Caudate nucleus (tissue), 63 donors: ENCODE measurements at places on chromosomes 16 and 17.
A peak's percentile ranks its signal among the peaks of the same experiment; 100 is the strongest.

DNA sequence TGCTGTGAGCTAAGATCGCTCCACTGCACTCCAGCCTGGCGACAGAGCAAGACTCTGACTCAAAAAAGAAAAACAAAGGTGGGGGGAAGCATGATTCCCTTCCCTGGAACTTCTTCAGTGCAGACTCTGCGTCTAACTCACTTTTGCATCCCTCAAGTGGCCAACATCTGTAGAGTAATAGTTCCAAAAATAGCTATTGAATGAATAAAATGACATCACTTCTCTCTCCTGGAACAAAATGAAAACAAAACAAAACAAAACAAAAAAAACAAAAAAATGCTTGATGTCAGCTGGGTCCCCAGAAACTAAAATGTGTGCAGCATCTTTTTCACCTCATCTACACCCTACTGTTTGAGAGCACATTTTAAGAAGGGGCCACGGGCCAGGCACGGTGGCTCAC is 197.7 kb upstream of the NOG start:
- DNase-seq = no peak

- DNase-seq = no peak
Observed at GRCh38 chr17:78428025-78428575, 49.7 kb downstream of the PGS1 start.

GRCh38 chr17:58305626-58306025 is 23.0 kb downstream of the TSPOAP1 start:
- DNase-seq = no peak

DNA sequence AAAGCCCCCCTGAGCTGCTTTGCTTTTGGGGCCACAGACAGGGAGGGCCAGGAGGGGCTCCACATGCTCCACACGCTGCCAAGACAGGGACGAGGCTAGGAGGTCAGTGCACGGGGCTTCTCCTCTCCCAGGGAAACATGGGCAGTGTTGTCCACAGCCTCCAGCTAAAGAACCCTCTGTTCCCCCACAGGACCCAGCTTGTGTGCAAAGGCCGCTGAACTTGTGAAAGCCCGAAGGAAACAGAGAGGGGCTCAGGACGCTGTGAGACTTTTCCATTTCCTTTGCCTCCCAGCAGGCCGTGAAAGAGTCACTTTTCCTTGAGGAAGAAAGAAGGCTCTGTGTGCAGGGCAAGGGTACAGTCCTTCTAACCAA is 9.7 kb downstream of the CDRT4 start:
- DNase-seq = no peak

GRCh38 chr17:73976147-73976546 is 227.3 kb upstream of the RPL38 start:
- DNase-seq = no peak

GRCh38 chr16:23508589-23509440 is 1.5 kb downstream of the GGA2 start:
- peak; percentile 18 for DNase-seq

DNA sequence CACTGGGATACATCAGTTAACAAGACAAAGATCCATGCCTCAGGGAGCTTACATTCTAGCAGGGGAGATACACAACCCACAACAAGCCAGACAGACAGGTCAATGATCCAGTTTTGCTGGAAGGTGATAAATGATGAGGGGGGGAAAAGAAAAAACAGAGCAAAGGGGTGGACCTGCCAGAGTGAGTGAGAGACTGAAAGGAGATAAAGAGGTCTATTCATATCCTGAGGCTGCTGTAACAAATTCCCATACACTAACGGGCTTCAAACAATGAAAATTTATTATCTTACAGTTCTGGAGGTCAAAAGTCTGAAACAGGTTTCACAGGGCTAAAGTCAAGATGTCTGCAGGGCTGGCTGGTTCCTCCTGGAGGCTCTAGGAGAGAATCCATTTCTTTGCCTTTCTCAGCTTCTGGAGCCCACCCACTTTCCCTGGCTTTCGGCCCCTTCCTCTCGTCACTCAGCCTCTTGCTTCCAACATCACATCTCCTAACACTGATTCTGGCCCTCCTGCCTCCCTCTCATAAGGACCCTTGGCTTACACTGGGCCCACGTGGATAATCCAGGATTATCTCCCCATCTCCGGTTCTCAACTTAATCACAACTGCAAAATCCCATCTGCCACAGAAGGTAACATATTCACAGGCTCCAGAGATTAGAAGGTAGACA is 81.5 kb downstream of the GAS7 start:
- DNase-seq = no peak

- DNase-seq = no peak
Observed at GRCh38 chr17:58283674-58284612, 3.2 kb upstream of the MPO start.

GRCh38 chr16:30368792-30369090 is 1.6 kb downstream of the TBC1D10B start:
- DNase-seq = no peak

DNA sequence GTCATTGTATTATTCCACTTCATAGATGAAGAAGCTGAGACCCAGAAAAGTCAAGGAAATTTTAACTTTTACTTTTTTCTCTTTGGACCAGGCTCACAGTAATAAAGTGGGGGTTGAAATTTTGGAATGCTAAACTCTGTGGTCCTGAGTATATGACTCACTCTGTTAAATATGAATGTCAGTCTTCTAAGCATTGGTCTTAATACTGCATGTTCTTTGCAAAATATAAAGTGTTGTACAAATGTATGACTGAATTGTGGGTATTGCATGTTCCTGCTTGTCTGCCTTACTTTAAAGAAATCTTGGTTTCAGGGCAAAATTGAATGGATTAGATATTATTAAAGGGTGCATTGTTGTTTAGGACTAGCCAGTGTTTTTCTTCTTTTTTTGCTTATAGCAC is 950.8 kb upstream of the GOT2 start:
- no peak for DNase-seq

DNA sequence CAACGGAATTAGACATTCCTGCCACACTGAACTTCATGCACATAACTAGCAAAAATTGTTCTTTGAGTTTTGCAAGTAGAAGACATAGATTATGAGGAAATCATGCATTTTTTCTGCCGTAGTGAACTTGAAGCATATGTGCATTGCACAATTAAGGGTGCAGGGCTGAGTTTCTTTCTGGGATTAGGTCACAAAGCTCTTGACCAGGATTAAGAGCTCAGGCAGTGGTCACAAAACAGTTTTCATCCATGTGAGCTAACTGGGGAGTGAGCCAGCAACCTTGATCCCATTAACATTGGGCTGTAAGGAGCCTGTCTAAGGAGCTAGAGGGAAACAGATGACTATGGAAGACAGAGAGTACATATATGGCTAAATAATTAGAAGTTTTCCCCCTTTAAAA is 143.7 kb downstream of the PMP22 start:
- no peak for DNase-seq

DNA sequence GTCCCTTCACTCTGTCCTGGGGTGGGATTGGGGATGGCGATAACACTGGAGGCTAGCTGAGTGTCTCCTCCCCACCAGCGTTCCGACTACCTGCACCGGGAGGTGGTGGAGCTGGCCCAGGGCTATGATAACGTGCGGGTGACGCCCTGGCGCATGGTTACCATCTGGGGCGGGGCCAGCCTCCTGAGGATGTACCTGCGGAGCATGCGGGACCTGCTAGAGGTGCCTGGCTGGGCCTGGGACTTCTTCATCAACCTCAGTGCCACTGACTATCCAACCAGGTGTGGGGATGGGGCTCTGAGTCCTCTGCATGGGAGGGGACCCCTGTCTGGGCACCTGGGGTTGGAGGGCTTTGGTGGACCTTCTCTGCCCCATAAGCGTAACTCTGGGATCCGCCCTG is 8.8 kb downstream of the XYLT2 start:
- no peak for DNase-seq

DNA sequence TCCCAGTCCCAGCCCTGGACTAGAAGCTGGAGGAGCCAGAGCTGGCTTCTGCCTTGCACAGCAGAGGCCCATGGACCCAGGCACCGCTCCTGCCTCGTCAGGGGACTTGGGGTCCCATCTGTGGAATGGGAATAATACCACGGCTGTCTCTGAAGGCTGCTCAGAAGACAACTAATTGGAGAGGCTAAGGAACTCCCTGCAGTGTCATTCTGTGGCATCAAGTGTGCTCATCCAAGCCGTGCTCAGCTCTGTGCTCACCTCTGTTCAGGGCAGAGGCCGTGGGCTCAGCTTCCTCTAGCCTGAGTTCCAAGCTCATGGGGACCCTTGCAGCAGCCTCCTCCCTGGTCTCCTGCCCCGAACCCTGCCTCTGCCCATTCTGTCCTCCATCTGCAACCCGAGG is 31.8 kb downstream of the BEAN1 start:
- DNase-seq = no peak

DNA sequence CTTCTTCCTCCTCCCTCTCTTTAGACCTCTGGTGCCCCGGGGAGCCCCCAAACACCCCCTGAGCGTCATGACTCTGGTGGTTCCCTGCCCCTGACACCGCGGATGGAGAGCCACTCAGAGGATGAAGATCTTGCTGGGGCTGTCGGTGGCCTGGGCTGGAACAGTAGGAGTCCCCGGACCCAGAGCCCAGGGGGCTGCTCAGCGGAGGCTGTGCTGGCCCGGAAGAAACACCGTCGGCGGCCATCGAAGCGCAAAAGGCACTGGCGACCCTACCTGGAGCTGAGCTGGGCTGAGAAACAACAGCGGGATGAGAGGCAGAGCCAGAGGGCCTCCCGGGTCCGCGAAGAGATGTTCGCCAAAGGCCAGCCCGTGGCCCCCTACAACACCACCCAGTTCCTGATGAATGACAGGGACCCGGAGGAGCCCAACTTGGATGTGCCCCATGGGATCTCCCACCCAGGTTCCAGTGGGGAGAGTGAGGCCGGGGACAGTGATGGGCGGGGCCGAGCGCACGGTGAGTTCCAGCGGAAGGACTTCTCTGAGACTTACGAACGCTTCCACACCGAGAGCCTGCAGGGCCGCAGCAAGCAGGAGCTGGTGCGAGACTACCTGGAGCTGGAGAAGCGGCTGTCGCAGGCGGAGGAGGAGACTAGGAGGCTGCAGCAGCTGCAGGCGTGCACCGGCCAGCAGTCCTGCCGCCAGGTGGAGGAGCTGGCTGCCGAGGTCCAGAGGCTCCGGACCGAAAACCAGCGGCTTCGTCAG is 7.5 kb downstream of the HEXIM2 start:
- no peak for DNase-seq

- DNase-seq = no peak
Observed at GRCh38 chr17:33013596-33014375, 22.1 kb downstream of the SPACA3 start.

DNA sequence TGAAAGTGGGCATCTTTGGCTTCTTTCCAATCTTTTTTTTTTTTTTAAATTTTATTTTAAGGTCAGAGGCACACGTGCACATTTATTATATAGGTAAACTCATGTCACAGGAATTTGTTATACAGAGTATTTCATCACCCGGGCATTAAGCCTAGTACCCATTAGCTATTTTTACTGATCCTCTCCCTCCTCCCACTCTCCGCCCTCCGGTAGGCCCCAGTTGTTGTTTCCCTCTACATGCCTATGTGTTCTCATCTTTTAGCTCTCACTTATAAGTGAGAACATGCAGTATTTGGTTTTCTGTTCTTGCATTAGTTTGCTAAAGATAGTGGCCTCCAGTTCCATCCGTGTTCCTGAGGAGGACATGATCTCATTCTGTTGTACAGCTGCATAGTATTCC is 108.5 kb downstream of the CYB561 start:
- no peak for DNase-seq

DNA sequence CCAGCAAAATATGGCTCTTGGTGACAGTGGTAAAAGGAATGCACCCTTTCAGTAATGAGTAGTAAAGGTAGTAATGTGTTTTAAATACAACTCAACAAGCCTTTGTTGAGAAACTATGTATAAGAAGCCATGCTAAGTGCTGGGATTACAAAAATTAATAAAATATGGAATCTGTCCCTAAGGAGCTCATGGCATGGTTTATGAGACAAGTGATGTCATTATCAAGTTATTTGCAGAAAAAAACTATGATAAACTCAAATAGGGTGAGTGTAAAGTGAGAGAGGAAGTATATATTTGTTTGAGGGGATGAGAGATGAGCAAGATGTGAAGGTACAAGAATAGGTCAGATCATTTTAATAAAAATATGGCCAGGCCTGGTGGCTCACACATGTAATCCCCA is 76.9 kb downstream of the NF1 start:
- DNase-seq = no peak
